ENCODE measurements at places on chromosomes 16 and 17.

GRCh38 chr16:50368410-50369132 is at the start of gene BRD7:
Gene BRD7 (minus strand): TSS chr16:50368988. CDS start chr16:50368774, 214 bp downstream.
- DNase-seq: no peak

DNA sequence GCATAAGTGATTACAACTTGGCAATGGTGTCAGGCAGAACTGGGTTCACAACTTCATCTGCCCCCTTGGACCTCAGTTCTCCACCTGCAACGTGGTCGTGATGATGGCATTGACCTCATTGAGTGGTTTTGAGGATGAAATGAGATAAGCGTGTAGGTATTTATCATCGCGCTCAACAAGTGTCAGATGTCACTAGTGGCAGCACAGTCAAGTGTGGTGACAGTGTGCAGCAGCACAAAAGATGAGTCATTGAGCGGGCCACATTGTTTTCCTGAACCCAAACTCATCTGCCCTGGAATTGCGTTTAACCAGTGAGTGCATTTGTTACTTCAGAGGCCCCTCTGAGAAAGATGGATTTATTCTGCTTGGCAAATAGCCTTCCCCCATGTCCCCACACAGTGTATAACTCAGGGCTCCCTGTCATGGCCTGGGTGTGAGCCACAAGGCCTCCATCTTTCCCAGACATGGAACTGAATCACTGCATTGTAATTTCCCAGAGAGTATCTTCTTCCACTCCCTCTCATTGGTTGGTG is 20.9 kb downstream of the IRX3 start:
- DNase-seq: no peak

- DNase-seq: no peak
Measured at GRCh38 chr17:32586666-32587065, 99.9 kb downstream of the CDK5R1 start.

GRCh38 chr16:19896951-19897350 is 12.3 kb upstream of the GPRC5B start:
- DNase-seq: no peak

DNA sequence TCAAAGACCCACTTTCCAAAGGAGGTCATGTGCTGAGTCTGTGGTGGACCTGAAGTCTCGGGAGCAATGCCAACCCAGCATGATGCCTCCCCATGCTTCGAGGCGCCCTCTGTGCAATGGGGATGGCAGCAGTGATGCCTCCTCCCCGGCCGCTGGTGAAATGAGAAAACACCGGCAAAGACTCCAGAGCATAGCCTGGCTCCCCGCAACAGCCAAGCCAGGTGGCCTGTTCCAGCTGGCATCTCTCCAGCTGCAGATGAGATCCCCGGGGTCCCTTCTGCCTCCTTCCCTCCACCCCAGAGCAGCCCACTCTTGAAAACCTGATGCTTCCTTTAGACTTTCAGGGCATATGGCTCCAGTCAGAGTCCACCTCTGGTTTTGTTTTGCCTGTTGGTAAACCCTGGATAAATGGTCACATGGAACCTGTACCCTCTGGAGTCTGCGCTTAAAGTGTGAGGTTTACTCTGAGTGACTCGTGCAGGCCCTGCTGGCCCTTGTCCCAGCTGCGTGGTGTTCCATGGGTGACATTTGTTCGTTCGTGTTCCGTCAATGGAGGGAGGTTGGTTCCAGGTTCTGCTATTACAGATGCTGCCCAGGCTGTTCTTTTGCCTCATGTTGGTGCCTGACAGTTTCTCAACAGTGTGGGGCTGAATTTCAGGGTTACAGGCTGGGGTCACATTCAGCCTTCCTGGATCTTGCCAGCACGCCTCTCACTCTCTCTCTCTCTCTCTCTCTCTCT is 181.8 kb upstream of the CIBAR2 start:
- DNase-seq: no peak

GRCh38 chr17:12247761-12248160 is 227.1 kb downstream of the MAP2K4 start:
- DNase-seq: no peak

- no peak for DNase-seq
Measured at GRCh38 chr17:64092113-64092512, 37.8 kb downstream of the ERN1 start.

GRCh38 chr17:64661976-64662773 is at the start of gene SMURF2:
Gene SMURF2 (minus strand): TSS chr17:64662307. CDS start chr17:64661880, 427 bp downstream.
- no peak for DNase-seq

- no peak for DNase-seq
Measured at GRCh38 chr16:49478616-49479015, 105.0 kb downstream of the C16orf78 start.

- no peak for DNase-seq
Measured at GRCh38 chr17:77383613-77384608, 243.1 kb downstream of the SEC14L1 start.

- DNase-seq: no peak
Measured at GRCh38 chr16:28089992-28090365, 26.5 kb upstream of the GSG1L start.

DNA sequence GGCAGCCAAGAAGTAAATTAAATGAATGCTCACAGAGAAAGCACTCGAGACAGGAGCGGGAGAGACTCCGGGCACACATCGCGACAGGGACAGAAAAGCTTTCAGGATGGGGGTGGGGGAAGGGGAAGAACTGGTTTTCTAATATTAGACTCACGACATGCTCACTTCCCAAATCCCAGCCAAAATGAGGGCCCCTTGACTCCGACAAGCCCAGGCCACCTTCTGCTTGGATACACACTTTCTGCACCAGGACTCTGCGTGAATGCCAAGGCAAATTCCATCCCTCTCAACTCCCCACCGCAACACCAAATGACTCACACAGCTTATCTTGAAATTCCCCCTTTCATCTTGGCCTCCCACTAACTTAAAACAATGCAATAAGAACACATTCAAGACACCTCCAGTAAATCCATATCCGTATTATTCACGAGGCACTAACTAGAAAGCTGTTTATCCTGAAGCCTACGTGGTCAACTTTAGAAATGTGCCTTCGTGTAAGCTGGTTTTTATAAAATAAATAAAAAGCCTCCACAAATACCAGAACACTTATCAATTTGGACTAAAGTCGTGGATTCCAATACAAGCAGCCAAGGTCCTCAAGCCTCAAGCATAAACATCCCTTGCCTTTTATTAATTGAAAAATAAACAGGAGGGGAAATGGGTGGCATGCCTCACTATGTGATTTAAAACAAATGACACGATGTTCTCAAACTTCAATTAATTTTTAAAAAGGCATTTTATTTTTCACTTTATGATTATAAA is 46.1 kb downstream of the NXN start:
- peak; percentile 97 for DNase-seq

DNA sequence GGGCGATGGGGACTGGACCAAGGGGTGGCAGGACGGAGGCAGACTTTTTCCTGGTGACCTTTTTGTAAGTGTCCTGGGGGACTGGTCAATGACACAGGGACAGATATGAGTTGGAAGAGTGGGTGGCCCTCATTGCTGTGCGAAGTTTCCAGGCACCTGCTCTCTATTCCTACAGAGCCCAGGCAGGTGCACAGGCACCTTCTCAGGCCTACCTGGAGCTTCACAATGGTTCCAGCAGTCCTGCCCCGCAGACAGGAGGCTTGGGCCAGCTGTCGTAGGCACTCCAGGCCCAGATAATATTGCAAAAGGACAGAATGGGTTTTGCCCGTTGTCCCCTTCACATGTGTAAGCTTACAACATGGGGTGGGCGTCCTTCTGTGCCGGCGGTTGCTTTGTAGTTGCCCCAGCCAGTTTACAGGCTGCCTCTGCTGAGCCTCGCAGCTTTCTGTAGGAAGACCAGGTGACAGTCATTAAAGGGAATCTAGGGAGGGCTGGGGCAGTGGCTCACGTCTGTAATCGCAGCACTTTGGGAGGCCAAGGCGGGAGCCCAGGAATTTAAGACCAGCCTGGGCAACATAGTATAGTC is 84.3 kb downstream of the ARHGAP23 start:
- DNase-seq: no peak

- no peak for DNase-seq
Measured at GRCh38 chr17:41943492-41943891, 13.1 kb downstream of the ODAD4 start.

DNA sequence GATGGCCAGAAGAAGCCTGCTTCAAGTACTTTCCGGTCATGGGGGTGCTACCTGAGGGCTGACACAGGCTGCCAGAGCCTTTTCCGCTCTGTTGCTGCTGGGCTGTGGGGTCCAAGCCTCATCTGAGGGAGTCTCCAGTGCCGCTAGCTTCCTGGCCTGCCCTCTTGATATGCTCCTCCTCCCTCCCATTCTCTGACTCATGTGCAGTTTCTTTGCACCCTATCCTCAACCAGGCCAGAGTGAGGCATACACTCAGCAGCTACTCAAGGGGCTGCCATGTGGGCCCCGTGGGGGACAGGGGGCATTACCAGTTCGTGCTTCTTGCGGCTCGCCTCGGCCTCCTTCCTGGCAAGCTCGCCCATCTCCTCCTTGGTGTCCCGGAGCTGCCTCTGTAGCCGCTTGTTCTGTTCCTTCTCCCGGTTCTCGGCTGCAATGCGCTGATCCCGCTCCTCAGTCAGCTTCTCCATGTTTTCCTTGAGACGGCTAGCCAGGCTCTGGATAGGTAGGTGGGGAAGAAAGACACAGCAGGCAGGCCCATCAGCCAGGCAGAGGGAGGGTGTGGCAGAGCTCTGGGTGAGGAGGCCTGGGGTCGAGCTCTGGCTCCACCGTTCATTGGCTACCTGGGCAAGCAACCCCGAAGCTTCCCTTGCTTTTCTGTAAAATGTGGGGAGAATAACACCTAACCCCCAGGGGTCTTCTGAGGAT is 43.8 kb downstream of the PIPOX start:
- no peak for DNase-seq

DNA sequence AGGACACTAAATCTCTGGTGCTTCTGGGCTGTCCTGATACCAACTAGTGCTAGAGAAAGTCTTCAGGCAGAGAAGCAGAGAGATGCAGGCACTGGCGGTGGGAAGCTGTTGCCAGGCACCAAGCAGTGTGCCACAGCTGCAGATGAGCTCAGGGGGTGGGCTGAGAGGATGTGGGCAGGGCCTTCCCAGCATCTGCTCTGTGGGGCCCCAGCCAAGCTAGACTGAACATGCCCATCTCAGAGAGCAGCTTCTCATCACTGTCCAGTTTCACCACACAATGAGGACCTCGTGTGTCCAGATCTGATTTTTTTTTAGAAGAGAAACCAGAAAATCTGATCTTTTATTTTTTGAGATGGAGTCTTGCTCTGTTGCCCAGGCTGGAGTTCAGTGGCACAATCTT is 17.1 kb downstream of the PSKH1 start:
- no peak for DNase-seq

DNA sequence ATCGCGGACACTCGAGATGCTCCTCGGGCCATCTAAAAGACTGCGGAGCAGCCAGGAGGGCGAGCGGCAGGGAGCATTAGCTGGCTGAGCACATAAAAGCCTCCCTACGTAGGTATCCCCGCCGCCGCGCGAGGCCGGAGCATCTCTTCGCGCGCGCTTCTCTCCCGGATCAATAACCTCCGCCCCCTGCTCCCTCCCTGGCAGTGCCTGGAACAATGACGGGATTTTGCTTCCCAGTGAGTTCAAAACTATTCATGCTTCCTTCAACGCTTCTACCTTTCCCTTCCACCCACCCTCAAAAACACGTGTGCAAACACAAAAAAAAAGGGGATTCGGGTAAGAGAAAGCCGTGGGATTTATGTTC is 984 bp downstream of the CENPV start:
- no peak for DNase-seq

GRCh38 chr17:67682196-67682595 is 35.5 kb upstream of the NOL11 start:
- no peak for DNase-seq

DNA sequence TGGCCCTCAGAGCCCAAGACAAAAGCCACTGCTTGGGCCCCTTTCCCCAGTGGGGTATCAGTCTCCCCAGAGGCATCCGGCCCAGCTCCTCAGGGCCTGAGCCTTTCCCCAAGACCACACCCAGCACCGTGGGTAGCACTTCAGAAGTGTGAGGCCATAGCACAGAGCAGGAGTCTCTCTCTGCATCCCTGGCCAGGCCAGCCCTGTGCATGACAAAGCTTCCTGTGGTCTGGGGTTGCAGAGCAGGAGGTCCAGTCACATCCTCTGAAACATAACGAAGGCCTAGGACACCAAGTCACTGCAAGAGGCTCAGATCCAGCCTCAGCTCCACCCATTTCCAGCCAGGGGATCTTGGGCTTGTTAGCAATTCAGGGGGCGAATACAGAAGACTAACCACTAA is 56.8 kb upstream of the ZNF423 start:
- DNase-seq: no peak

DNA sequence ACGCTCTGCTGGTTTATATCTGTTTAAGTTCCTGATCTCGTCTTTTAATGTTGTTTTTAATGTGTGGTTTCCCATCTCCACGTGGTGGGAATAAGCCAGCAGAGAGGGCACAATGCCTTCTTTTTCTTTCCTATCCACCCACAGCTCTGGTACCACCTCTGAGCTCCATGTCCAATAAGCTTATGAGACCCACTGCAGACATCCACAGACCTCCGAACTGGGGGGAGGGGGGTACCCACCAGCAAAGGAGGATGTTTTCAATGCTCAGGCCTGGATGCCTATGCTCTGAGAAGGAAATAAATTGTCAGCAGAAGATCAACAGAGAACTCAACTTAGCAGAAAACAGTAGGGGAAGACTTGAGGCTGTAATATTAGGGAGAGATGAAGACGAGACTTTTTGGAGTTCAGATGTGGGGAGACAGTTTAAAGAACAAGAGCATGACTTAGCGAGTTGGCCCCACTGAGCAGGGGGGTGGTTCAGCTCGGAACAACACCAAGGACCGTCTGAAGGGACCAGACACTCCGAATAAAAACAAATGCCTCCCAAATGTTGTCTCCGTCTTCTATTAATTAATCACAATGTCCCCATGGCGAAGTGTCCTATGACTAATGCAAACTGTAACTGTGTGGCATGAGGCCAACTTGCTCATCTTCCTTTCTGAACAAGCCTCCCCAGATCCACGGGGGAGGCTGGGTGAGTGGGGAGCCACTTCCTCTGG is 62.7 kb downstream of the GAS7 start:
- no peak for DNase-seq

DNA sequence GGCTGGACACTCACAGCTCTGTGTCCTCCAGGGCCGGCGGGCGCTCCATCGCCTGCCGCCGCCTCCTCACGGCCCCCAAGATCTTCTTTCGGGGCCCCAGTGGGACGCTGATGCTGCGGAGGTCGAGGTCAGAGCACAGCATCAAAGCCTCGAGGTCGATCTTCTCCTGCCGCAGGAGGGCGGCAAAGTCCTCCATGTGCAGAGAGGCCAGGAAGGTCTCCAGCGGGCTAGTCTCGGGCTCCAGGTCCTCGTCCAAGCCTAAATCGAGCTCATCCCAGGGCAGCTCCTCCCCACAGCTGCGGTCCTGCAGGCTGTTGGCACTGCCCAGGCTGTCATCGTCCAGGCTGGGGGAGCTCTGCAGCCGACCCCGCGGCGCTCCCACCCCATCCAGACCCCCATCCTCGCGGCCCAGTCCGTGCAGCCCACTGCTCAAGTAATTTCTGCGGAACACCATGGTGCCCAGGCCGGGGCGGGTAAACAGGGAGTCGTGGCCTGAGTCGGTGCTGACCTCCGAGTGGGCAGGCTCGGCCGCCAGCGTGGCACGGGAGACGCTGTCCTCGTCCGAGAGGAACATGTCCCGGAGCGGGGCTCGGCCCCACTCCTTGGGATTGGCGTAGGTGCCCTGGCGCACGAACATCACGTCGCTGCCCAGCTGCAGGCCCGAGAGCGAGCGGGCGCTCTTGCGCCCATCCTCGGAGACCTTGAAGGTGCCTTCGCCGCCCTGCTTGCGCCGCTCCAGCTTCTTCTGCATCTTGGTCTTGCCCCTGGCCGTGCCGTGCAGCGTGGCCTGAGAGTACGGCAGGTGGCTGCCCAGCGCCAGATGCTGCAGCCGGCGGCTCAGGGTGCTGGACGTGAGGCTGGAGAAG is 3.4 kb downstream of the USH1G start:
- no peak for DNase-seq

Data from astrocyte of the cerebellum (primary cell).